ENCODE measurements at places on chromosomes 3 and 15. TPM values are rescaled to one million over a fixed set of nuclear protein-coding genes. Genes with fewer than 3 reads are reported as not detected.

DNA sequence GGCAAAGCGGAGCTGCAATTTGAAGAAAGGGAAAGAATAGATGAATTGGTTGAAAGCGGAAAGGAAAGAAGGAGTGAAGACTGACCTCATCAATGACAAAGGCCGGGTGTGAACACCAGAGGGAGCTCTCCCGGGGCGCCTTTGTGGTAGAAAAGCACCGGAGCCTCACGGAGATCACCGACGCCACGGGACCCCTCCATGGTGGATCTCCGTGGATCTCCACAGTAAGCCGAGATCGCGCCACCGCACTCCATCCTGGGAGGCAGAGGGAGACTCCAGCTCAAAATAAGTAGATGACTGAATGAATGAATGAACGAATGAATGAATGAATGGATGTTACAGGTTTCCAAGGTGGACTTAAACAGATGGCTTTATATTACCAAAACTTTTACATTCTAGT, 25.0 kb downstream of the GPR160 start:
- no peak overlapping the region for H3K27ac ChIP-seq
- no peaks in the 10 kb centered on the region for H3K27me3 ChIP-seq
- no peaks in the 10 kb centered on the region for H3K4me1 ChIP-seq
- no peak for DNase-seq
- no peaks in the 10 kb centered on the region for H3K36me3 ChIP-seq

DNA sequence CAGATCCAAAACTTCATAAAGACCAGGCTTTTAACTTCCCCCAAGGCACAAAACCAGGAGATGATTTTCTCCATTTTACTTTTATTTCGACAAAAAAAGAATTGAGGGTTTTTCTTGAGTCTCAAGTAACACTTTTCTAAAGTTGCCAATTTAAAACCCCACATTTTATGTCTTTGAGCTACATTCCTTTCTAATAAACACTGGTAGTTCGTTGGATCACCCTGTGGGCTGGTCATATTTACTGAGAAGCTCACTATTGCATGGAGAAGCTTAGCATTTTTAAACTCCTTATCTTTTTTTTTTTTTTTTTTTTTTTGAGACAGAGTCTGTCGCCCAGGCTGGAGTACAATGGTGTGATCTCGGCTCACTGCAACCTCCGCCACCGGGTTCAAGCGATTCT, 255.1 kb upstream of the TPM1 start:
- DNase-seq = no peak
- H3K4me1 ChIP-seq = no peaks in the 10 kb centered on the region
- H3K27ac ChIP-seq = no peak overlapping the region
- H3K36me3 ChIP-seq = peaks cover 8% of the 10 kb centered on the region

DNA sequence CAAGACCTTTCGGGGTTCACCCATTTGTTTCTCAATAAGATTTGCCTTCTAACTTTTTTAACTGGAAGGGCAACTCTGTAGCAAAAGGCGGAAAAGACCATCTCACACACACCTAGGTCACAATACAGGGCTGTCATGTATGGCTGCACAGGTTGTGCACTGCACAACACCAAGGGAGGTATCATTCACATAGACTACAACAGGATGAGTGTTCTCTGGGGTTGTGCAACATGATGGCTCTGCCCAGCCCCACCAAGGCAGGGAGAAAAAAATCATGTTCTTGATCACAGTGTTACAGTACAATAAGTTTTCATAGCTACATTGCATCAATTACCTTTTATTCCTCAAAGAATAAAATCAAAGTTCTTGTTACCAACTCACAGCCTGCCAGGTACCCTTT, 52.8 kb downstream of the ANXA2 start:
- H3K27me3 ChIP-seq = no peaks in the 10 kb centered on the region
- no peaks in the 10 kb centered on the region for H3K4me1 ChIP-seq
- no peak overlapping the region for H3K27ac ChIP-seq
- H3K36me3 ChIP-seq = peaks cover 41% of the 10 kb centered on the region
- DNase-seq = no peak

- H3K4me3 ChIP-seq = no peak overlapping the region
- no peaks in the 10 kb centered on the region for H3K27me3 ChIP-seq
- no peaks in the 10 kb centered on the region for H3K4me1 ChIP-seq
- H3K27ac ChIP-seq = no peak overlapping the region
- DNase-seq = peak; percentile 64
Observed at GRCh38 chr15:79071901-79072300, 18.7 kb downstream of the RASGRF1 start.

GRCh38 chr15:75045332-75046015, 22.1 kb downstream of the PPCDC start:
- H3K4me1 ChIP-seq = peaks cover 88% of the 10 kb centered on the region
- DNase-seq = no peak
- H3K36me3 ChIP-seq = no peaks in the 10 kb centered on the region
- no peak overlapping the region for H3K4me3 ChIP-seq

GRCh38 chr3:135239615-135239884, 444.5 kb downstream of the EPHB1 start:
- no peaks in the 10 kb centered on the region for H3K36me3 ChIP-seq
- no peak overlapping the region for H3K27ac ChIP-seq
- no peak for DNase-seq
- no peaks in the 10 kb centered on the region for H3K27me3 ChIP-seq

DNA sequence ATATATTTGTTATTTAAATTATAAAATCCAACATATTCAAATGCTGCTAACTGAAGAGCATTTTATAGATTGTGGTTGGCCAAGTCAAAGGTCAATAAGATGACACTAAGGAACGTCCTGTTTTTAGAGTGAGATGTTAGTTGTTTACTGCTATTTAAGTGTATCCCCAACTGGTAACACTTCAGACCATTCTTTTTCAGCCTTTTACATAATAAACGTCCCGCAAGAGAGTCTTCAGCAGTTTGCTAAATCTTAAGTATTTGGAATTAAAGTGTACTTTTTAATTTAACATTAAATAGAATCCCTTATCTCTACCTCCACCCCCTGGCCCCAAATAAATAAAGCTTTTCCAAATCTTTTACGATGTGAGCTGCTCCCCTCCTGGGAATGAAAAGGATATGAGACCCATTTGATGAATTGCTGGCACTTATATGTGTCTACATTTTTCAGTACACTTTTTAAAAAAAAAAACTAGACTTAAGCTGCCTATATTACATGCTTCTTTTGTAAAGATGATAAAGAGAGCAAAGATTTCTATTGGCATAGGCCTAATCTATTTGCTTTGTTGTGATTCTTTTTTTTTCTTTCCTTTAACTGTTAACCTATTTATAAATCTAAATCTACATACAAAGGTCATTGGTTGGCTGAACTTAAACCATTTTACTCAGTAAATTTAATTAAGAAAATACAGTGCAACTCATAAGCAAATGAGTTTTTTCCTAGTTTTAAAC, 101.8 kb upstream of the SKOR1 start:
- H3K27ac ChIP-seq = no peak overlapping the region
- H3K4me3 ChIP-seq = no peak overlapping the region
- no peaks in the 10 kb centered on the region for H3K4me1 ChIP-seq
- DNase-seq = no peak
- no peaks in the 10 kb centered on the region for H3K27me3 ChIP-seq

- no peak overlapping the region for H3K27ac ChIP-seq
- H3K36me3 ChIP-seq = no peaks in the 10 kb centered on the region
- DNase-seq = no peak
- H3K4me1 ChIP-seq = peaks cover 7% of the 10 kb centered on the region
Observed at GRCh38 chr3:189355481-189356201, 183.9 kb downstream of the TPRG1 start.

- no peak for DNase-seq
- H3K36me3 ChIP-seq = peaks cover 24% of the 10 kb centered on the region
- H3K4me3 ChIP-seq = no peak overlapping the region
- H3K27ac ChIP-seq = peak overlapping the region; percentile 83
- H3K4me1 ChIP-seq = peaks cover 55% of the 10 kb centered on the region
Observed at GRCh38 chr3:42092006-42092405, 849 bp downstream of the TRAK1 start.

GRCh38 chr15:39543651-39544050, 37.2 kb upstream of the THBS1 start:
- no peak overlapping the region for H3K4me3 ChIP-seq
- peak; percentile 32 for DNase-seq
- peaks cover 10% of the 10 kb centered on the region for H3K4me1 ChIP-seq
- no peaks in the 10 kb centered on the region for H3K27me3 ChIP-seq
- no peaks in the 10 kb centered on the region for H3K36me3 ChIP-seq

DNA sequence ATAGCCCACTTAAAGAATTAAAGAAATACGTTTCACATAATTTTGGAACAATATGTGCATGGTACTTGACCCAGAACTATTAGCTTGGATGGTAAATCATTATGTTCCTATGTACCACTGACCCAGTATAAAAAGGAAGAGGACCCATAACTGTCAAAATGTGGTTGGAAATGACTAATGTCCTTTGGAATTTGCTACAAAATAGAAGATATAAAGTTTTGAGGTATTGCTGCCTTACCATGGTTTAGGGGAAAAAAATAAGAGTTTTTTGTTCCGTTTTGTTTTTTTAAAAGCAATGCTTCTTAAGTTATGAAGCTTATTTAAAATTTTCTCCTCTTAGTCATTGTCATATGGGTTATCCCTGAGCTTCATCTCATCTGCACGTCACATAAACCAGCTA, 15.8 kb upstream of the TFDP2 start:
- DNase-seq = no peak
- no peaks in the 10 kb centered on the region for H3K4me1 ChIP-seq
- no peaks in the 10 kb centered on the region for H3K27me3 ChIP-seq
- H3K4me3 ChIP-seq = no peak overlapping the region
- no peak overlapping the region for H3K27ac ChIP-seq
- H3K36me3 ChIP-seq = peaks cover 17% of the 10 kb centered on the region

- no peaks in the 10 kb centered on the region for H3K27me3 ChIP-seq
- no peak for DNase-seq
Observed at GRCh38 chr15:75112848-75113492, 88.7 kb upstream of the C15orf39 start.

DNA sequence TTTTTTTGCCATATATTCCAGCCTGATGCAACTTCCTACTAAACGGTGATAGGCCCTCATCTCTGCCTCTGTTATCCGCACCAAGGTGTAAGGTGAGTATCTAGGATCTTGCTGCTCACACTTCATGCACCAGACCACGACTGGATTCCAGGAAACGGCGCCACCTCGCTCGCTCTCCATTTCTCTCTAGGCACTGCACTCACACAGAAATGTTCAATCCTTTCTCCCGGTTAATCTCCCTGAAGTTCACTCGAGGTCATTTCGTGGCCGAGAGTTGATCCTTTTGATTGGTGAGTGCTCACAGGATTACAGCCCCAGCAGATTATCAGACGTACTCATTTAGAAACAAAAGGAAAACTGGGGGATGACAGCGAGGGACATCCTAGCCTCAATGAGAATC, 28.1 kb downstream of the MCF2L2 start:
- H3K36me3 ChIP-seq = no peaks in the 10 kb centered on the region
- DNase-seq = no peak
- H3K27me3 ChIP-seq = no peaks in the 10 kb centered on the region
- no peak overlapping the region for H3K27ac ChIP-seq

DNA sequence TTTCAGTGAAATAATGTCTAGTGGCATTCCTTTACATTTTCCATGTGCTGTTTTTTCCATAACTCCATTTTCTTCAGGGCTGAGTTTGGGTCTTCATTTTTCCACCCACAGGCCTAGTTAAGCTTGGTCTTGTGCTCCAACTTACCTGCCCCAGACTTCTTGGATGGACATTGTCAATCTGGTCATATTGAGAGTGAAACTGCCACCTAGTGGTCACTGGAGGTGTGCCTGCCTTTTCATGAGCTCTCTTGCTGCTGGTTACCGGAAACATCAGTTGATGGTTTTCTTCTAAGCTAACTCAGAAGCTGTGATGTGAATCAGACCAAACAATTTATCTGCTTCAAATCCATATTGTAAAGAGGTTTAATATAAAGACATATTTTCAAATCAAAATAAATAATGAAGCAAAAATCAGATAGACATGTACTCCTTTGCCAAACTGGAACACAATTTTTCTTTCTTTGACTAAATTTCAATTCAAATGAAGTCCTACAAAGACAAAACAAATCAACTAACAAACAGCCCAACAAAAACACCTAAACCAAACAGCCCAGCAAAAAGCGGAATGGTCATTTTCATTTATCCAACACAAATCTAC, 135.1 kb upstream of the RASGRP1 start:
- H3K4me3 ChIP-seq = no peak overlapping the region
- no peaks in the 10 kb centered on the region for H3K27me3 ChIP-seq

- H3K27me3 ChIP-seq = no peaks in the 10 kb centered on the region
- no peak for DNase-seq
- H3K27ac ChIP-seq = no peak overlapping the region
- H3K36me3 ChIP-seq = no peaks in the 10 kb centered on the region
- H3K4me3 ChIP-seq = no peak overlapping the region
Observed at GRCh38 chr15:77616072-77616471, 16.6 kb downstream of the LINGO1 start.

GRCh38 chr3:194223951-194224350, 88.0 kb downstream of the HES1 start:
- H3K4me1 ChIP-seq = no peaks in the 10 kb centered on the region
- H3K27me3 ChIP-seq = no peaks in the 10 kb centered on the region
- peak; percentile 18 for DNase-seq
- no peaks in the 10 kb centered on the region for H3K36me3 ChIP-seq

KIF7 gene
- total RNA-seq = 7.6 TPM

AHSG gene
- not detected for total RNA-seq

NOX5 gene
- total RNA-seq = 0.19 TPM

RBP2 gene
- not detected for total RNA-seq

CASR gene
- total RNA-seq = not detected

SLC27A2 gene
- not detected for total RNA-seq

FAM3D gene
- total RNA-seq = not detected

ADAMTS9 gene
- total RNA-seq = 20.2 TPM

PRRT3 gene
- 1.9 TPM for total RNA-seq
